ENCODE measurements at places on chromosomes 12 and 14. TPM values are rescaled to one million over a fixed set of nuclear protein-coding genes. Genes with fewer than 3 reads are reported as not detected.
A peak's percentile ranks its signal among the peaks of the same experiment; 100 is the strongest.

GRCh38 chr12:6647083-6647604 lies at the start of gene ACRBP:
ACRBP (minus strand) TSS chr12:6647432; CDS start chr12:6647366, 66 bp downstream.
- no peaks in the 10 kb centered on the region for H3K4me1 ChIP-seq
- ATAC-seq: peak; percentile 95
- H3K4me3 ChIP-seq: peak within 1 kb of the TSS; percentile 46
- peaks cover 44% of the 10 kb centered on the region for H3K36me3 ChIP-seq

The DIO2 gene
- 17.9 TPM for total RNA-seq

The MAP3K12 gene
- 24.6 TPM for total RNA-seq

The KRT77 gene
- total RNA-seq: not detected

- H3K27me3 ChIP-seq: peaks cover 22% of the 10 kb centered on the region
- no peak for ATAC-seq
- no peaks in the 10 kb centered on the region for H3K36me3 ChIP-seq
- H3K4me1 ChIP-seq: no peaks in the 10 kb centered on the region
- H3K4me3 ChIP-seq: no peak overlapping the region
These were observed 110.8 kb upstream of the SRRM4 start for GRCh38 chr12:118870551-118870950.

DNA sequence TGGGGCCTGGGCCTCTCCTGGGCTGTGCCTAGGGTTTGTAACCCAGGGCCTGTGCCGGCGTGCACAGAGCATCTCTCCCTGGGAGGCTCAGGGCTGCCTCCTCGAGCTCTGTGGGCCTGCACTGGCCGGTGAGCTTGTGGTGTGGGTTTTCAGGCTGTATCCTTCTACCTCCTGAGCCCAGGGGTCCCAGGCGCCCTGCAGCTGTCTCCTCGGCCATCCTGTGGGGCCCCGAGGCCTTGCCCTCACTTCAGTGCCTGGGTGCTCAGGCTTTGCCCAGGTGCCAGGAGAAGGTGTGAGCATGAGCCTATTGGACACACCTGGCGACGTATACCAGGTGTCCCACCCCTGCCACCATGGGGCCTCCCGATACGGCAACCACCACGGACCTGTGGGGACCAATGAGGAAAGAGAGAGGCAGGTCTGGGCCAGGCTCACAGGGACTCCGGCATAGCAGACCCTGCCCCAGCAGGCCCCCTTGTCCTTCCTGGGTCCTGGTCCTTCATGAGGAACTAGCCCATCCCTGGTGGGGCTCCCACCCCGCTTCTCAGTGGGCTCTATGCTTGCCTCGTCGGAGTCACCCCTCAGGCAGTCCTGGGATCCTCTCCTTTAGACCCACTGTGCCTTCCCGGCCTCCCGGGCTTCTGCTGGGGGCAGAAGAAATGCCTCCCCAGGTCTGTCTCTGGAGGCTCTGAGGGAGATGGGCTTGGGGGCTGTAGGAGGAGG lies 400.2 kb downstream of the TMEM121 start:
- H3K36me3 ChIP-seq: no peaks in the 10 kb centered on the region
- no peak for ATAC-seq
- H3K4me3 ChIP-seq: no peak overlapping the region
- H3K27ac ChIP-seq: no peak overlapping the region
- H3K27me3 ChIP-seq: peaks cover 32% of the 10 kb centered on the region
